ENCODE measurements at places on chromosomes 2 and 18.

DNA sequence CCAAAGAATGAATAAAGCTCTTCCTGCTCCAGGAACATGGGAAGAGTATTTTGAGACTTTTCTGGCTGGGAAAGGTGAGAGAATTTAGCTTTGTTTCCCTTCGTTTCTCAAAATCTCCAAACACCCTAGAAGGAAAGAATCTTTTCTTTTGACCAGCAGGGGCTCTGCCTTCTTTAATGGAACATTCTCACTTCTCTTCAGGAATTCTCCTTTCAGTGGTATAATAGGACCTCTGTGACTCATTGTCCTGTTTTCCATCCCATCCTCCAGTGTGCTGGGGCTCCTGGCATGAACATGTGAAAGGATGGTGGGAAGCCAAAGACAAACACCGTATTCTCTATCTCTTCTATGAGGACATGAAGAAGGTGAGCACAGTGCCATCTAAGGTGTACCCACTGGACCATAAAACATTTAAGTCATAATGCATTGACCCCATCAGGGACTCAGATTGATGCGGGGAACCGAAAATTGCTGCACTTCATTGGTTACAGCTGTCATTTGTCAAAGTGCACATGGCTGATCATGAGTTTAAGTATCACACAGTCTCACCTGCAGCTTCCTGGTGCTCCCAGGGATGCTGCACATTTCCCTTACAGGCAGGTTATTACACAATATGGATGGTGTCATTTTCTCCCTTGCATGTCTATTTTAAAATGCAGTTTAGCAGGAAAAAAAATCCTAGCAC, 5.5 kb downstream of the SULT1C4 start:
- no peak for DNase-seq

- no peak for DNase-seq
Measured at GRCh38 chr18:73777356-73778031, 370.1 kb downstream of the FBXO15 start.

DNA sequence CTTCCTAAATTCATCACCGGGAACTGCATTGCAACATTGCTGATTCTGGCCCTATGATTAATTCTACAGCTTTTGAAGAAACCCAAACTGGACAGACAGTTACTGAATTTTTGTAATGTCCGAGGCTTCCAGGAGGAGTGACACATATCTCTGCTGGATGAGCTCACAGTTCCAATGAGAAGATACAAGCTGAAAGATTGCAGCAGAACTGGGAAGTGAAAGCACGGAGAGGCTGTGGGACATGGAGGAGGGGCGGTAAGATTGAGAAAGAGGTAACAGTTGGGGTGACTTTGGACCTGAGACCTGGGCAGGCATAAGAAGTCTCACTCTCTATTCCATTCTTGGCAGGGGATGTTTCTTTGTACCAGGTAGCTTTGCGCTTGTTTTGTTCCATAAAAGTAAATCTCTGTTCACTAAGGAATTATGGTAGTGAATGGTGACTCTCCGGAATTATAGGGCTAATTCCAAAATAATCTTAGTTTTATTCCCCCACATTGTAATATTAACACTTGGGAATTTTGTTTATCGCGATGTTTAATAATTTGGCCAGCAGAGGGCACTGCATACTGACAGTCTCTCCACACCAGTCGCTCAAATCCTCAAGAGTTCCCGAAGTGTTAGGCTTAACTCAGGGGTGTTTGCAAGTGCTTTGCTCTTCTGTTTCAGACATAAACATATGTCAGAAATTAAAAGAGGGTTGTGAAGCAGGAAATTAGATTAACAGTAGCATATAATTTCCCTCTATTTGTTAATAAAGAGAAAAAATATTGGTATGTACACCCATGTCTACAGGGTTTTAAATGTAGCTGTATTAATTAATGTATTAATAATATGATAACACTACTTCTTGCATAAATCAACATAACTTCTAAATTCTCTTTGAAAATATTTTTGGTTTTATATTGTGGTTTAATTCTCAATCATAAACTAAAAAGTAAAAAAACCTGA, 201.4 kb downstream of the SOCS6 start:
- DNase-seq, result peak; percentile 70

DNA sequence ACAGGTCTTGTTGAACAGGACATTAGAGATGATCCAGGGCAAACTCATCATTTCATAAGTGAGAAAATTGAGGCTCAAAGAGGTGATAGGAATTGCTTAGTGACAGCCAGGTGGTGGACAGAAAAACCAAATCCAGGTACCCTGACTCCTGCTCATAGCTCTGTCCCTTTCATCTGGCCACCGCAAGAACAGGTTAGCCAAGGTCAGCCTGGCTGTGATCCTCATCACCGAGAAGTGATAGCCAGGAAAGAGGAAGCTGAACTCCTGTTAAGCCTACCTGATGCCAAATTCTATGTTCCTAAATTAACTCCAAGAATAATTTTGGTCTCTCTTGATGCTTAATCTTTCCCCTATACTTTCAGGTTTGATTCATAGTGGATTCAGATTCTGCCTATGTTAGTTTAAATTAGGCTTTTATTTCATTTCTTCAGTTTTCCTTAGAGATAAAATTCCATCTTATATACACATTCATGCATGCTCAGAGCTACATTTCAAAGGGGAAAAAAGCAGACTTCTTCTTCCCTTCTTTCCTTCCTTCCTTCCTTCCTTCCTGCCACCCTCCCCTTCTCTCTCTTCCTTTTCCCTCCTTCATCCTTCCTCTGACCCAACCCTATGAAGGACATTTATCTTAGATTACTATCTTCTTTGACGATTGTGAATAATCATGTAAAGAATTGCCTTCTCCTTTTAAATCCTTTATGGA, 17.3 kb upstream of the CRIM1 start:
- no peak for DNase-seq

DNA sequence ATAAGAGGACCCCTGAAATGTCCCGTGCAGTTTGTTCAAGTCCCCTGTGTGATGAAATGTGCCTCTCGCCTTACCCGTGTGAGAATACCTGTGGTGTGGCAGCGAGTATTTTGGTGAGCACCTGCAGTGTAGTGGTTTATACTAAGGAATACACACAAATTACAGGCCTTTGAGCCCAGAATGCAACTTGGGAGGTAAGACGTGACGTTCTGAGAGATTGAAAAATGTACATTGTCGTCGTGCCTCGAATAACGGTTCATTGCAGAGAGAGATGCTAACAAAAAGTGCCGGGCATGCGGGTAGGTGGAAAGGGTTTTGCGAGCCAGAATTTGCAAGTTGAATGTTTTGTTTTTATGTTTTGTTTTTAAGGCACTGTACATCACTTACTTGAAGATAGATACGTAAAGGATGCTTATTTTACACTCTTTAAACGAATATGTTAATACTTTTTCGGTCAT, 867 bp downstream of the RBBP8 start:
- DNase-seq, result no peak

GRCh38 chr2:44972771-44973535, 31.5 kb downstream of the SIX3 start:
- no peak for DNase-seq

DNA sequence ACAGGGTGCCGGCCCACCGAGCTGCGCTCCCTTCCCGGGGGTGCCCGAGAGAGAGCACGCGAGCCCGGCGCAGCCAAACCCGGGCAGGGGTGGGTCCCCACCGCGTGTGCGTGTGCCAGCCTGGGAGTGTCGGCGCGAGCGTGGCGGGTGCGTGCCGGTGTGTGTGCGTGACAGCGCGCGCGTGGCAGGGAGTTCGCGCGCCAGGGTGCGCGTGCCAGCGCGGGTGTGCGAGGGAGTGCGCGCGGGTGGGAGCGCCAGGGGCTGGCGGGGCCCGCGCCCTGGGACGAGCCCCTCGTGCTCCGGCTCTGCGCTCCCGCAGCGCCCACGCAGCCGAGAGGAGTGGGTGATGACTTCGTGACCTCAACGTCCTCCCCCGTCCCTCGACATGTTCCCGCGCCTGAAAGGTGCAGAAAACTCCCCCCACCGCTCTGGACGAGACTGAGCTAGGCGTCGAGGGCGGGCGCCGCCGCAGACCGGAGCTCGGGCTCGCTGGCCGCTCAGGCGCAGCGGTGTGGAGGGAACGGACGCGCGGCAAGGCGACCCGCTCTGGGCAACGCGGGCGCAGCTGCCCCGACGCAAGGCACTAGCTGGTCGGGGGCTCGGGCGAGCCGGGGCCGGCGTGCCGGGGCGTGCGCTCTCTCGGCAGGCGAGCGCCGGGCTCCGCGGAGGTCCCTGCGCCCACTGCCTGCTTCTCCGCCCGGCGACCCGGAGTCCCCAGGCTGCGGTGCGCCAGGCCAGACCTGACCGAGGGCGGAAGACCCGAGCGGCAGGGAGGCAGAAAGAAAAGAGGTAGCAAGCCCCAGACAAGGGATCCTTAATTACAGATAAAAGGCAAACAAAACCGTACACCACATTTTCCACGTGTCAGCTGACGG, 582.8 kb downstream of the ZEB2 start:
- no peak for DNase-seq

All from CD8-positive, alpha-beta T cell (primary cell).